Activated CD4-positive, alpha-beta T cell treated with anti-CD3 and anti-CD28 coated beads, Interleukin-2, amount 10 ng/mL, durations not matched to agents 7 days and 5 days (primary cell): ENCODE measurements at places on chromosomes 5 and 9.

GRCh38 chr9:6944093-6944551 is 186.3 kb downstream of the KDM4C start:
- H3K36me3 ChIP-seq, result peaks cover 19% of the 10 kb centered on the region
- H3K4me1 ChIP-seq, result peaks cover 13% of the 10 kb centered on the region
- no peak for DNase-seq
- no peaks in the 10 kb centered on the region for H3K27me3 ChIP-seq
- no peak overlapping the region for H3K27ac ChIP-seq

DNA sequence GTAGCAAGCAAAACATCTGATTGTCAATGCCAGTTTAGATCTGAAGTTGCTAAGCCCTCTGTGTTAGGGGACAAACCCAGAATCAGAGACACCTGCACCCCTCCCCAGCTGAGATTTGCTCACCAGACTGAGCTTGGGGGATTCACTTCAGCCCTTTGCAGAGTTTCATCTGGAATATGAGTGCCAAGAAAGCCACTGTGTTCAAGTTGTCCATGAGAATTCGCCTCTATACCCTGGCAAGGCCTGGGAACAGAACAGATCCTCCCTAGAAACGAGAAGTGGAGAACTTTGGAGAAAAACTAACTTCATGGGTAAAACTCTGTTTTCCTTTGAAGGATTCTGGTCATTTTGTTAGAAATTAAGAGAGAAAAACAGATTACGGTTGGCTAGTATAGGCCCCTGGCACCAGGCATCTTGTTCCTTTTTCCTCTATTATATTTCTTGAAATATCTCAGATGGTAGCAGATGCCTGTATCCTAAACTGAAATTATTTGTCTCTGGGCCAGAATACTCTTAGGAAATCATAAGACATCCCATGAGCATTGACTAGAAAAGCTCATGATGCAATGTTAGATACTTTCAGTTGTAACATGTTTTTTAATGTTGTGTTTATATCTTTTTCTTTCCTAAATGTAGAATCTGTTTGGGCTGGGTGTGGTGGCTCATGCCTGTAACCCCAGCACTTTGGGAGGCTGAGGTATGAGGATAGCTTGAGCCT is 64.4 kb downstream of the SNX18 start:
- peaks cover 2% of the 10 kb centered on the region for H3K36me3 ChIP-seq
- peaks cover 2% of the 10 kb centered on the region for H3K4me1 ChIP-seq
- H3K27me3 ChIP-seq, result peaks cover 3% of the 10 kb centered on the region
- no peak overlapping the region for H3K4me3 ChIP-seq

- peak overlapping the region; percentile 88 for H3K27ac ChIP-seq
- H3K36me3 ChIP-seq, result peaks cover 17% of the 10 kb centered on the region
- peak overlapping the region; percentile 88 for H3K4me3 ChIP-seq
- peaks cover 20% of the 10 kb centered on the region for H3K4me1 ChIP-seq
Measured at GRCh38 chr5:56951126-56951945, 587 bp downstream of the MIER3 start.

- H3K27ac ChIP-seq, result no peak overlapping the region
- peaks cover 10% of the 10 kb centered on the region for H3K27me3 ChIP-seq
- H3K4me3 ChIP-seq, result no peak overlapping the region
- no peaks in the 10 kb centered on the region for H3K4me1 ChIP-seq
- DNase-seq, result no peak
Measured at GRCh38 chr9:86994231-86994630, 46.9 kb upstream of the GAS1 start.

GRCh38 chr9:20028849-20029231 is 240.0 kb upstream of the SLC24A2 start:
- H3K4me3 ChIP-seq, result no peak overlapping the region
- peaks cover 1% of the 10 kb centered on the region for H3K36me3 ChIP-seq
- no peak overlapping the region for H3K27ac ChIP-seq
- peaks cover 12% of the 10 kb centered on the region for H3K4me1 ChIP-seq

GRCh38 chr5:170341545-170341944 is 44.0 kb upstream of the LCP2 start:
- peaks cover 5% of the 10 kb centered on the region for H3K27me3 ChIP-seq
- no peak overlapping the region for H3K4me3 ChIP-seq
- no peaks in the 10 kb centered on the region for H3K36me3 ChIP-seq
- DNase-seq, result no peak

DNA sequence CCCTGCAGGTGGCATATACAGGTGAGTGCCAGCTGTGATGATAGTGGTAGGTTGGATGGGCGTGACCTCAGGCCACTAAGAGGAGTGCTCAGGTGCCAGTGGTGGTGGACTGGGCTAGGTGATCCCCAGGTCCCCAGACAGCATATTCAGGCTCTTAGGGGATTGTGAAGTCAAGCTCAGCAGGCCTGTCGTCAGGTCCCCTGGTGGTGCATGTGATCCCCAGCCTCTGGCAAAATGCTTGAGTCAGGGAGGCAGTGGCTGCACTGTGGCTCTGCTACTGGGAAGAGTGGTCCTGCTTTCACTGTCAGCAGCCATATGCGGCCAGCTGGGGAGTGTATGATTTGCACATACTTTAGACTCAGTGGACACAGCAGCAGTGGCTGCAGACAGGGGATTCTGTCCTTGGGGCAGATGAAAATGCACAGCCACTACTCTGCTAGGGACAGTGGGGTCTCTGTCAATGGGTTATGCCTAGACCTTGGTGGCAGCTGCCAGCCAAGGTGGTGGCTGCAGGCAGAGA is 31.6 kb upstream of the CTSL start:
- H3K4me3 ChIP-seq, result no peak overlapping the region
- H3K4me1 ChIP-seq, result peaks cover 2% of the 10 kb centered on the region
- peaks cover 4% of the 10 kb centered on the region for H3K36me3 ChIP-seq
- H3K27me3 ChIP-seq, result peaks cover 9% of the 10 kb centered on the region
- H3K27ac ChIP-seq, result no peak overlapping the region

DNA sequence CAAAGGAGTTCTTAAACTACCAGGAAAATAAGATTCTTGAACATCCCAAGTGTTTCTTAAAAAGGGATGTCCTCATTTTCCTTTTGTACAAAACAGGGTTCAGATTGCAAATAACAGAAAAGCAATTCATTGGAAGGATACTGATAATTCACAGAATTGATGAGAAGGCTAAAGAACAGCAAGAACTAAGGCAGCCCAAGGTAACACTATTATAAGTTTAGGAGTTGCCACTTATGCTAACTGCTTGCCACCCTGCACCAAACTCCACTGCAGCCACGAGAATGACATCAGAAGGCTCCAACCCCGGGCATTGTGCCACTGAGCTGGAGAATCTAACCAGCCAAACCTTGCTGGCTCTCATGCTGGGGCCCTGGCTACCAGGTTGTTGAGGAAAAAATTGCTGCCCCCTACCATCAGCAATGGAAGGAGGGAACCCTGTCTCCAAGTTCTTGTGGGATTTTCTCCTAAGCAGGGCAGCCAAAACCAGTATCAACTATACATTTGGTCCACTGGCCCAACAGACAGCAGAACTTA is 123.4 kb downstream of the ARL15 start:
- no peak overlapping the region for H3K4me3 ChIP-seq
- no peaks in the 10 kb centered on the region for H3K4me1 ChIP-seq
- DNase-seq, result no peak
- H3K27ac ChIP-seq, result no peak overlapping the region

GRCh38 chr9:22454016-22454415 is 7.4 kb downstream of the DMRTA1 start:
- no peak overlapping the region for H3K27ac ChIP-seq
- no peaks in the 10 kb centered on the region for H3K4me1 ChIP-seq
- no peak overlapping the region for H3K4me3 ChIP-seq
- H3K36me3 ChIP-seq, result no peaks in the 10 kb centered on the region
